ENCODE measurements at places on chromosomes 2 and 18.

- DNase-seq, result no peak
These were observed 43.4 kb downstream of the KCNF1 start for GRCh38 chr2:10954856-10955818.

DNA sequence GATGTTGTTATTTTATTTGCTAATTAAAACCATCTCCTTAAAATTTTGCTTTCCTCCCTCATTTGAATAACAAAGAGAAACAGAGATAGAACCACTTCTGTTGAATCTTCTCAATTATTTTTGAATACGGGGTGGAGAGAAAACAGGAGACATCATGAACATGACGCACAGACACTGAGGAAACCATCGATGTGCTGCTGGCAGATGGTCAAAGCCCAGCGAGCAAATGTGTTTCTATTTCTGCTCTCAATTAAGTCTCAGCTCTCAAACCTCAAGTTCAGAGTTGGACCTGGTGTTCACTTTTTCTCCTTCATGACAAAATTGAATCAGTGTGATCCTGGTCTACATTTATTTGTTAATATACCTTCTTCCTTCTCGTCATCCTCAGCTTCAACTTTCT lies 36.1 kb upstream of the TWIST2 start:
- DNase-seq, result peak; percentile 41

- DNase-seq, result no peak
These were observed 2.7 kb downstream of the KLHL14 start for GRCh38 chr18:32770054-32770665.

- DNase-seq, result no peak
These were observed 532.9 kb upstream of the CRIM1 start for GRCh38 chr2:35822716-35823115.

DNA sequence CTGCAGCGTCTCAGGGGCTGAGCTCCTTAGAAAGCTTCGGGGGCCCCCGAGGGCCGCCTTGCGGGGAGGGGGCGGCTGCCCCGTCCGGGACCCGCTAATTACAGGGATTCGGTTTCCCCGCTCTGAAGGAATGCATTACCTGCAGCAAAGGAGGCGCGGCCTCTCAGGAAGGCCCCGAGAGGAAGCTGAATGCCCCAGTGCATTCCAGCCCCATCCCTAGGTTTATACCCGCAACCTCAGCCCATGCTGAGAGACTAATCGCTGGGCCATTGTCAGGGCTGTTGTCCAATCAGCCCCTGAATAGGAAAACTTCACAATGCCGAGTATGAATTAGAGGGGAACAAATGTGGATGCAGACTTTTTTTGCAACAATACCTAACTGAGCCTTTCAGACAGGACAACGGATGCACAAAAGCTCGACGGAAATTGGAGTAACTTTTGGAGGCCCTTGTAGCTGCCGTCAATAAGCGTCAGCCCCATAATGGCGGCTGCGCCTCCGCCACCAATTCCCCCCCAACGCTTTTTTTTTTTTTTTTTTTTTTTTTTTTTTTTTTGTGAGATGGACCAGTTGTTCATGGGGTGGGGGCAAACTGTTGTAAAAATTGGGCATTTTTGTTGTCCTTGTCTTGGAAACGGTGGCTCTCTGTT lies 138.6 kb upstream of the SIX3 start:
- DNase-seq, result no peak

DNA sequence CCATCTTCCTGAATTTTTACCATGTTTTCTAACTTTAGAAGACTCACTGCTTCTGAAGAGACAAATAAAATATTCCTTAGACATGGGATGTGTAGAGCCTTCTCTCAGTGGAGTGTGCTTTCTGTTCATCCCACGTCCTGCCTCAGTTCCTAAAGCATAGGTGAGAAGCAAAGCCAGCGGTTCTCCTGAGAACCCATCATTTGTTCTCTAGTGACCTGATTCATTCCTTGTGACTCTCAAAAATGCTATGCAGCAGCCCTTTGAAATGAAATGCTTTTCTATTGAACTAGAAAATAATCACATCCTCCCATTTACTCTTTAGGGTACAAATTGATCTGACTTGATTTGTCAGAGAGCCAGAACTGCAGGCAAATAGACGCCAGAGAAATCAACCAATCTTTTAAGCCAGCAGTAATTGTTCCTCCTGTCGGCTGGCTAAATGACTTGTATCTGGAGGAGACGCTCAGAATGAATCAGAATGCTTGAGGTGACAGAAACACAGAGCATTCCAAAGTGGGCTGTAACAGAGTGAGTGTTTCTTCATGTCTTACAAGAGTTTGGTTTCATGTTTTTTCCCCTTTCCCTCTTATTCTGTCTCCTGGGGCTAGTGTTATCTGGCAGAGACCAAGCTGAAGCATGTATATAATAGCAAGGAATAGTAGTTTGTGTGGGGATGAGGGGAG lies 81.3 kb upstream of the TMEM178A start:
- DNase-seq, result peak; percentile 79

GRCh38 chr2:207352978-207353671 lies 176.6 kb upstream of the CREB1 start:
- no peak for DNase-seq

- peak; percentile 83 for DNase-seq
These were observed 323.9 kb downstream of the SLC8A1 start for GRCh38 chr2:40127890-40128557.

DNA sequence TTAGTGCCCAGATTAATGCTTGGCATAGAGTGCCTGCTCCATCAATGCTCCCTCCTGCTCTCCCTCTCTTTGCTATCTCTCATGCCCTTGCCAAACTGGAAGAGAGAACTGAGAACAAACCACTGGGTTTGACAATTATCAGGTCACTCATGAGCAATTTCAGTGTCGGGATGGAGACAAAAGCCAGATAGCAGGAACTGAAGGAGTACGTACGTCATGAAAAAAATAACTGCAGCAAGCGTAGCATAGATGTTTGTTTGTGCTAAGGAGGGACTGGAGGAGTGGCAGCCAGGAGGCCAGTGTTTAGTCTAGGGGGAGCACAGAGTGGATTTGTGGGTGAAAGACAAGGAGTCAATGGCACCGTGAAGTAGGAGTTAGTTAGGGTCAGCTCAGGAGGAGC lies 113.3 kb downstream of the POLE4 start:
- DNase-seq, result no peak

DNA sequence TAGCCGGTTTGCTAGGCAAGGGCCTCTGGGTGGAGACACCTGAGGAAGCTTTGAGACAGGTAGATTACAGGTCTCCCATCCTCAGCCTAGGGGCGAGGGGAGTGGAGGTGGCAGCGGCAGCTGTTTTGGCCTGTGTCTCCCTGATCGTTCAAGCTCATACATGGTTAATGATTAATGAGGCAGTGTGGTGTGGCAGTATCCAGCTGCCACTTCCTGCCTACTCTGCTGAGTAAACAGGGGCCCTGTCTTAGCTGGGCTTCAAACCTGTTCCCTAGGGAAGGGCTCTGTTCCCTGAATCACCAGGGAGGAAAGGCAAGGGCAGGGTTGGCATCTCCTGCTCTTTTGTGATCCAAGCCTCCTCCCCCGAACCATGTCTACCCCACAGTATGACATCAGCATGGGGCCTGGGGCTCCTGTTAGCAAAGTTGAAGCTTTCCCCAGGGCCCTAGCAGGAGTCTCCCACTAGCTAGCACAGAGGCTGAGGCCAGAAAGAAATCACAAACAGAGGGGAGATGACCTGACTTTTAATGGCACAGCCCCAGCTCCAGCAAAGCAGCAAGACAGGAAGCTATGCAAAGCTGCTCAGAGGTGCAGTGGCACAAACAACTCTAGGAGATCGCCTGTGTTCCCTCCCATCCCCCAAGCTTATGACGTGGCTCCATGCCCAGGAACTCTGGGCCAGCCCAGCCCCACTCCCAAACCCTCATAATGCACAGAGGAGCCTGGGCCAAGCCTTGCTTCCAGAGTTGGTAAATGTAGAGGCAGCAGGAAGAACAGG lies 3.7 kb upstream of the TUBA4B start:
- peak; percentile 78 for DNase-seq

DNA sequence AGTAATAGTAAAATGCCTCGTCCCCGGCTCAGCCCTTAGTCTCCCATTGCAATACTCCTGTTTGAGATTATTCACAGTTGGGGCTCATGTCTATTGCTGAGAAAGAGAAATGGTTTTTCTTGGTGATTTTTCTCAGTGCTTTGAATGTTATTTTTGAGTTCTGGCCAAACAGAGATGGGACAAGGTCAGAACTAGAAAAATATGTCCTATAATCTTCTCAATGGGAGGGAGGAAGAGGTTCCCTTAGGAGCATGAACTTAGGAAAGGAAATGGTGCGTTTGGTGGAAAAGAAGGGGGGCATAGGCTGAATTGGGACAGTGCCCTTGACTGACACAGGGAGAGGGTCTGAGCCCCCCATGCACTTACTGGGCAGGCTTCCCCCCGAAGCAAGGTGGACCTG lies 133.8 kb downstream of the AGAP1 start:
- no peak for DNase-seq

- no peak for DNase-seq
These were observed 341.7 kb downstream of the PTPRM start for GRCh38 chr18:7908681-7909299.

DNA sequence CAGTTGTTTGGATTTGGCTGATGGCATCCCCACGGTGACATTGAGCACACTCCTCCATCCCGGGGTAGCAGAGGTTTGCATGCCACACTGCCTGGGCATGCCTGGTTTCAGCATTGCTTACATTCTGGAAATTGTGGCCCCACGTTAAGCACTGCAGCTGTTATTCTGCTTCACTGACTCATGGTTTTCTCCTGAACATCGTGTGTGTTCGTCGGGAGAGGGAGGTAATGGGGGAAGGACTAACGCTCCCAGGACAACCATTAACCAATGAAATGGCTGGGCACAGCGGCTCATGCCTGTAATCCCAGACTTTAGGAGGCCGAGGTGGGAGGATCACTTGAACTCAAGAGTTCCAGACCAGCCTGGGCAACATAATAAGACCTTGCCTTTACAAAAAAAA lies 28.2 kb upstream of the YWHAQ start:
- DNase-seq, result no peak

DNA sequence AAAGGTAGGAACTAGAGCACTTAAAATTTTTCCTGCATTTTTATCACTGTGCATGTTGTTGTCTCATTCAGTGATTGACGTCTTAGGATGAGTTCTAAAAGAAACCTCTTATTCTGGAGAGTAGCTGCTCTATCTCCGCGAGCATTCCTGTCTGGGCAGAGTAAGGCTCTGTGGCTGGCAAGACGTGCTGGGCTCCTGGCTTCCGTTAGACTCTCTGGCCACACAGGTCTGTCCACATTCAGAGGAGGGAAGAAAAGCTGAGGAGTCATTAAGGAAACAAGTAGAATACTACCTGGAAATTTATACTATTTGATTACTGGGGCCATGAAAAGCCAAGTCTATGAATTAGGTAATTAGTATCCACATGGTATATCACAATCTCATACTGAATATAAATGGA lies 138.0 kb upstream of the DNMT3A start:
- DNase-seq, result no peak

GRCh38 chr2:240134956-240135520 lies 1.1 kb downstream of the COPS9 start:
- DNase-seq, result no peak

- DNase-seq, result no peak
These were observed 87.9 kb downstream of the OSBPL6 start for GRCh38 chr2:178282075-178282815.

- peak; percentile 91 for DNase-seq
These were observed 40.0 kb downstream of the BCL2L11 start for GRCh38 chr2:111160758-111161157.

DNA sequence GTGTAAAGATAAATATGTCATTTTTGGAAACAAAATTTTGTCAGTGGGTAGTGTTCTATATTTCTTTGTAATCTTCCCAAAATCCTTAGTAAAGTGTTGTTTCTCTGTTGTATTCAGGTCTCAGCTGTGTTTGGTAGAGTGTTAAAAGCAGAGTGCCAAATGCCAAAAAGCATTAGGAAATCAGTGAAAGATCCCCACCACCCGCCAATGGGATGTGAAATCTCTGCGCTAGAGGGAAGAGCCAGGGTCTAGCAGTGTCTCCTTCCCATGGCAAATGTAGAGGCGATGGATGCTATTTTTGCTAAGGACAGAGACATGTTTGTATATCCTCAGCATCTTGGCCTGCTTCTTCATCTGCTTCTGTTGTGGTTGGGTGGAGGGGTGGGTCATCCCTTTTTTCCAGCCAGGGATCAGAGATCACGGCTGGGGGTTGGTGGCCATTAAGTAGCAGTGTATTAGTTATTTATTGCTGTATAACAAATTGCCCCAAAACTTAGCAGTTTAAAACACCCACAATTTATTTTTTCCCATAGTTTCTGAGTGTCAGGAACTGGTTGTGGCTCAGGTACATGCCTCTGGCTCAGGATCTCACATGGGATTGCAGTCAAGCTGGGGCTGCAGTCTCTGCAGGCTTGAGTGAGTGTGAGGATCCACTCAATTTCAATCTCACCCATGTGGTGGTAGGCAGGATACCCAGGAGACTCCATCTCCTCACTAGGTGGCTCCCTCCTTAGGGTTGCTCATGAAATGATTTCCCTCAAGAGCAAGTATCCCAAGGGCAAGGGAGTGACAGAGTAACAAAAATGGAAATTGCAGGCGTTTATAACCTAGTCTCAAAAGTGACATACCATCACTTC lies 211.9 kb downstream of the MYCN start:
- DNase-seq, result no peak

DNA sequence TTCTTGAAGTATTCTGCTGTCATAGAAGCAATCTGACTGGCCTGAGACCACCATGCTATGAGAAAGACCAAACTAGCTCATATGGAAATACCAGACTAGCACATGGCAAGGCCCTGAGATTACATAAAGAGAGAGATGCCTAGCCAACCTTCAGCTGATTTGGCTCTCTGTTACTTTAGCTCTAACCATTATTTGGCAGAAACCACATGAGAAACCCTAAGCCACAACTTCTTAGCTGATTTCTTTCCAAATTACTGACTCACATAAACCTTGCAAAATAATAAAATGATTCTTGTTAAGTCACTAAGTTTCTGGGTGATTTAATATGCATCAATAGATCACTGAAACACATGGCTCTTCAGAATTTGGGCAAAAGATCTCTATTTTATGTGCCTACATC lies 295.0 kb upstream of the ZNF521 start:
- DNase-seq, result peak; percentile 16

GRCh38 chr2:156421851-156422250 lies 14.3 kb upstream of the GPD2 start:
- DNase-seq, result no peak

DNA sequence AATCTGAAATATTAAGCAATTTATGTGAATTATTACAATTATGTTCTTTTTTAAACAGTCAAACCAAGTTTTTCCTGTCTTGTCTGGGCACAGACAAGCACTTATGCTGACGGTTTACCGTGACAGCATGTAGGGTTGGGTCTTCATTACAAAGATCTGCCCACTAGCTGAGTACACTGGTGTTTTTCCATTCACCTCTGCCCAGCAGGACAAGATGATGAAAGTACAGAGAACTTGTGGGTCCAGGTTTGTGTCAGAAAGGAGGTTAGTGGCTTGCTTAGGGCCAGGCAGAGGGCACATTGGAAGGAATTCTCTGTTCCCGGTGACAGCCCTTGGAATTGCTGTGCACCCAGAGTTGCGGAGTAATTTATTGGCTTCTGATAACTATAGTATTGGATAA lies 14.0 kb downstream of the NABP1 start:
- DNase-seq, result no peak

Measured in adipocyte (in vitro differentiated cells).